GM13977 (cell line): ENCODE measurements at places on chromosomes 4 and X.

GRCh38 chr4:121654738-121655137 lies 42.0 kb downstream of the ANXA5 start:
- DNase-seq: peak; percentile 11

GRCh38 chr4:5979981-5980380 lies 38.2 kb downstream of the C4orf50 start:
- no peak for DNase-seq

GRCh38 chrX:86348669-86349068 lies 200.4 kb downstream of the DACH2 start:
- no peak for DNase-seq

GRCh38 chr4:138789796-138790195 lies 225.8 kb upstream of the NOCT start:
- DNase-seq: no peak

DNA sequence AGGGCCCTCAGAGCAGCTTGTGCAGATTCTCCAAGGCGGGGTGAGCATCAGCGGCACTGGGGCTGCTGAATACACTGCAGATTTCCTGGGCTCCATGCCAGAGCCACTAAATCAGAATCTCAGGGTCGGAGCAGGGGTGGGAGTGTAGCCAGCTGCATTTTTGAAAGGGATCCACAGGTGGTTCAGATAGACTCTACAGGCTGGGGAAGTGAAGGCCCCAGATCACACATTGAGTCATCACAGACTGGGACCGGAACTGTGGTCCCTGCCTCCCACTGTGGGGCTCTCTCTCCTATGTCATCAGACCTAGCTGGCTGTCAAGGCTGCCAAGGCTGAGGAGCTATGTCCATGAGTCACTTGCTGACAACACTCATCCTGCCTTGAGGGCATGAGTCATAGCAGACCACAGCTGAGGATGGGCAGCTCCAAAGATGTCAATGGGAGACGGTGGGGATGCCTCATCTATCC lies 162.3 kb upstream of the MAMLD1 start:
- peak; percentile 63 for DNase-seq
